ENCODE measurements at places on chromosomes 1 and 21. TPM values are rescaled to one million over a fixed set of nuclear protein-coding genes. Genes with fewer than 3 reads are reported as not detected.

The FMO2 gene
- total RNA-seq = 0.28 TPM

The LYPD8 gene
- 0.14 TPM for total RNA-seq

The KIAA1614 gene
- total RNA-seq = 7.0 TPM

The AADACL4 gene
- 0.83 TPM for total RNA-seq

The FAM20B gene
- total RNA-seq = 31.4 TPM

The EPS8L3 gene
- total RNA-seq = not detected

The TNFRSF4 gene
- 0.14 TPM for total RNA-seq

The XCL1 gene
- total RNA-seq = not detected

The PTAFR gene
- total RNA-seq = not detected

The PLPPR5 gene
- not detected for total RNA-seq

The S100A14 gene
- 0.28 TPM for total RNA-seq

The VWA5B1 gene
- not detected for total RNA-seq

The GJB3 gene
- total RNA-seq = not detected

The RHEX gene
- total RNA-seq = not detected

The CHI3L1 gene
- total RNA-seq = 35.3 TPM

The TRIM58 gene
- 0.18 TPM for total RNA-seq

The NGF gene
- 8.1 TPM for total RNA-seq
